ENCODE measurements at places on chromosomes 7 and 10.

DNA sequence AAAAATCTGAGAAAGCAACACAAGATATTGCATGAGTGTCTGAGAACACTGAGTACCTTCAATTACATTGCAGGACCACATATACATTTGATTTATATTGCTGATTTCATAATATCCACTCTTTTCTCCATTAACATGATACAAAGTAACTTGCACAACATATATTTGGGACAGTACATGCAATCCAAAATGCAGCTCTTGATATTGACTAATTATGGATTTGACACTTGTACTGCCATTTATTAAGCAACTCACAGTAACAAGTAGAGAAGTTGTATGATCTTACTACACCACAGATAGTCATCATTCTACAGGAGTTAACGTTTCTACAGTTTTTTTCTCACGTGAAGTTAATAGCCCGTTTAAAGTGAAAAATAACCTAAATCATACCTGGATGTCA, 46.7 kb downstream of the USP6NL start:
- no peak for DNase-seq

DNA sequence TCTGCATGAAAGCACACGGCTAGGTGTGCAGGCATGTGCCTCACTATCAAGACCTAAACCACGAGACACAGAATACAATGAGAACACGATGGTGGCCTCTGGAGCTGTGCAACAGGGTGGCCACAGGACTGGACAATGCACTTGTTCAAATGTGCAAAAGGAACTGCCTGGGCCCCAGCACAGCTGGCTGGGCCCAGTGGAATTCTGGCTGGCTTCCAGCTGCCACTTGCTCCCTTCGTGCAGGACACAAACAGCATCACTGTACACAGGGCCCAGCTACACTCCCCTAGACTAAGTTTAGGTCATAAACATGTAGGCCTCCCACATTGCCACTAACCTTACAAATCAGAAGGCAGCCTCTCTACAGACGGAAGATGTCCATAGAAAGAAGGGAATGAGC, 23.4 kb downstream of the DOCK4 start:
- DNase-seq: no peak

DNA sequence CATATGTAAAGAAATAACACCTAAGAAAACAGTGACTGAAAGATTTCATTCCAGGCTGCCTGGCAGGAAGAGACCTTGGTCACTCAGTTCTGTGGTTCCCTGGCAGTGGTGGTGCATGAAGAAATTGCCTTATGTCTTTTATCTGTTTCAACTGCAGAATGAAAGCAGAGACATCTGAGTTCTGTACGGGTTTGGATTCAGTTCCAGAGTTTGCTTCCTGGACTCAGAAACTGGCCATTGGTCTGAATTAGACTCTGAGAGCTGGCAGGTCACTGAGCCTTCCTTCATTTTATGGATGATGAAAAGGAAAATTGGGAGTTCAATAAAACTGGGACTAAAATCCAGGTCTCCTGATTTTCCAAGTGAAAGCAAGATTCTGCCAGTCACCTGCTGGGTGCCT, 428.9 kb upstream of the AUTS2 start:
- DNase-seq: no peak

DNA sequence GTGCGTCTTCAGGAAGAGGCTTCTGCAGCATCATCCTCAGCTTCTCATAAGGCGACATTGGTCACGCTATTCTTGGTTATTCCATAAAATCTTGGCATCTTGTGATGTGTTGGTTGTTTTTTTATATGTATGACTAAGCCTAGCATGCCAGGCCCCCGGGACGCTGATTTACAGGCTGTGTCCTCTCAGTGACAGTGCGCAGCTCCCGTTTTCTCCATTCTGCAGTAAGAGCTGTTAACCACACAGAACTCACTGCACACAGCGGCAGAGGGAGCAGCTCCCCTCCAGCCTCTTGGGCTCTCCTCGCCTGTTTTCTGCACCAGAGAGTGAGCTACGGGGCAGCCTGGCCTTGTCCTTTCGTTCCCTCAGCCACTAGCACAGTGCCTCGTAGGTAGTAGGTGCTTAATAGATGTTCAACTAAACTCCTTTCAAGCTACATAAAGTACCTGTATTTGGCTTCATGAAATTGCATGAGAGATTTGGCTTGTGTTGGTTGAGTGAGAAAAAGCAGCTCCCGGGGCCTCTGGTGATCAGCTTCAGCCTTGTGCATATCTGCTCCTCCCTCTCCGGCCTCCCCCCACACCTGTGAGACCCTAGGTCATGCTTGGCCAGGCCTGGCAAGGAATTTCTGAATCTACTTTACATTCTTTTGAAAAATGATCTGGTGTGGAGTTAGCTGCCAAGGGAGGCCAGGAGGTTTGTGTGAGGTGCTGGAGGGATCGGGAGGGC, 116.2 kb downstream of the WDR37 start:
- no peak for DNase-seq

- DNase-seq: no peak
These were observed 34.0 kb downstream of the ADAP1 start for GRCh38 chr7:920351-921070.

GRCh38 chr10:77256346-77256745, 381.3 kb downstream of the KCNMA1 start:
- peak; percentile 46 for DNase-seq

GRCh38 chr7:136386876-136387275, 409.7 kb upstream of the MTPN start:
- no peak for DNase-seq

- DNase-seq: no peak
These were observed 113.3 kb upstream of the PRPS1L1 start for GRCh38 chr7:18140943-18141342.

DNA sequence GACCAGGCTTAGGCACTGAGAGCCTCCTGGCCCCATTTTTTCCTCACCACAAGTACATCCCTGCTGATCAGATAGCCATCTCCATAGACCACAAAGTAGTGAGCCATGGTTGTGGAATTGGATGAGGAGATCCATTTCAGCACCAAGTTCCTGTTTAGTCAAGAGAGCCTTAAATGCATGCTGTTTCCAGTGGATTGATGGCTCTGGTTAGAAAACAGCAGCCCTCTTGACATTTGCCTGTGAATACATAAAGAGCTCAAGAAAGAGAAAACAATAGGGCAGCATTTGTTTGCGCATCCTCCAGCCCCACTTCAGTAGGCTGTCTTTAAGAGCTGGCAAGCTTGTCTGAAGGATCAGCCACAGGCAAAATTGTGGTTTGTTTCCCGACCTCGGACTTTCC, 251.2 kb downstream of the POU6F2 start:
- no peak for DNase-seq

DNA sequence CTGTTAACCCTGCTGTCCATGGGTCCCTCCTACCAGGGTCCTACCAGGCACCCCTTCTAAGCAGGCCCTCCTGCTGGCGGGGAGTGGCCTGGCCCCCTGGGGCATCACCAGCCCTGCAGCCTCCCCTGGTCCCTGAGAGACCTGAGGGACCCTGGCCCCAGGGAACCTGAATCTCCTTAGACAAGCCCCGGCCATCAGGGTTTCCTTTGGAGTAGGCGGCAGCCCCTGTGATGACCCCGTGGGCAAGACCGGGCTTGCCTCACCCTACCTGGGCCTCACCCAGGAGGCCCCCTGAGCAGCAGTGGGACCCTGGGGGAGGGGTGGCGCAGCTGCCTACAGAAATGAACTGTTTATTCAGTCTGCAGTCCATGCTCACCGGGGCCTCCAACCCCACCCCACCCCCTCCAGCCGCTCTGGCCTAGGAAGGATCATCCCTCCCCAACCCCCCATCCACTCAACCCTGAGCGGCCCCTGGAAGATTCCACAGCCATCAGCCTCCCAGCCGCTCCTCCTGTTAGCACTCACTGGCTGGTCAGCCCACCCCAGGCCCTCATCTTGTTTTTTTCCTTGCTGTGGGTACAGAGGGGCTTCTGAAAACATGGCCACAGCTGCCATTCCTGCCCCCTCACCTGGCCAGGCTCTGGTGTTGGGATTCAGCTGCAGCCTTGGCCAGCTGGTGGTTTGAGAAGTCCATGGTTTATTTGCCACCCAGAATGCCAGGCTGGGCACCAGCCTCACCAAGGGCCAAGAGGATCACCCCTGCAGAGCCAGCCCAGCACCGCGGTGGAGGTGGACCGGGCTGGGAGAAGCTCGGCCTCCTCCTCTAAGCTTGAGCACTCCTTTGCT, 34.8 kb upstream of the CHST15 start:
- DNase-seq: no peak

DNA sequence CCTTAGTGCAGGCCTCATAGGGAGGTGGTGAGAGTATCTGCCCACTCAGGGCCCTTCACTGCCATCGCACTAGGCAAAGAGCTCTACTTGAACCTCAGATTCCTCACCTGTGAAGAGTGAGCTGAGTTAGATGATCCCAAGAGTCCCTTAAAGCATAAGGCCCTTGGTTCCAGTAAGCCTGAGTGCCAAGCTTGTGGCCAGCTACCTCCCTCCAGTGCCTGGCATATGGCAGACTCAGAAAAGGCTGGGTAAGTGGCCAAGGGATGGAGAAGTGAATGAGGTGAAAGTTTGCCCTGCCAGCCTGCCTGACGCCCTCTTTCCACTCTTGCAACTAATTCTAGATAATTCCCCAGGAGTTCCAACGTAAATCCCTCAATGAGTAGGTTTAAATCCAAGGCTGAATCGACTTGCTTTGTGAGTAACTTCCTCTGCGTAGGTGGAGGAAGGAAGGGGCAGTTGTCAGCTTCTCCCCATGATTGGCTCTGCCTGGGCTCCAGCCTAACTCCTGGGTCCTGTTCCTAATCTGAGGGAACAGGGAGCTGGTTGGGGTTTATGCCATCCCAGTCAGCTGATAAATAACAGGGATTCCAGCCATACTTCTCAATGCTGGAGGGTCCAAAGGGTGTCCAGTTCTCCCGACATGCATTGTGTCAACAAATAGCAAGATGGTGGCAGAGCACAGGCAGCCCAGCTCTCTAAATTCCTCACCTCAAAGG, 14.2 kb downstream of the DUSP5 start:
- no peak for DNase-seq

- no peak for DNase-seq
These were observed 42.2 kb upstream of the OPALIN start for GRCh38 chr10:96401036-96401435.

DNA sequence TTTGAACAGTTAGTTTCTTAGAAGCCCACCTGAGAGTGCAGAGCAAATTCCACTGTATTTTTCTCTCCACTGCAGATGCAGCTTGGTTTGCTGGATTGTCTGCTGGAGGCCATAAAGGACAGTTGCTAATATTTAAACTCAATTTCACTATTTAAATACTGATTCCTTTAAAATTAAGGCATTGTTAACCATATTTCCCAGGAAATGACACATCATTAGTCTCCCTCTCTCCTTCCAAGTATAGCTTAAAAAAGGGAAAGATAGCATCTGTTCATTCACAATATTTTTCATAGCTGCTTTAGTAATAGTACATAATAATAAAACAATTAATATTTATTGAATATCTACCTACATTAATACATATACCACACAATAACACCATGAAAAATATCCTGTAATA, 252.9 kb downstream of the HGF start:
- no peak for DNase-seq

DNA sequence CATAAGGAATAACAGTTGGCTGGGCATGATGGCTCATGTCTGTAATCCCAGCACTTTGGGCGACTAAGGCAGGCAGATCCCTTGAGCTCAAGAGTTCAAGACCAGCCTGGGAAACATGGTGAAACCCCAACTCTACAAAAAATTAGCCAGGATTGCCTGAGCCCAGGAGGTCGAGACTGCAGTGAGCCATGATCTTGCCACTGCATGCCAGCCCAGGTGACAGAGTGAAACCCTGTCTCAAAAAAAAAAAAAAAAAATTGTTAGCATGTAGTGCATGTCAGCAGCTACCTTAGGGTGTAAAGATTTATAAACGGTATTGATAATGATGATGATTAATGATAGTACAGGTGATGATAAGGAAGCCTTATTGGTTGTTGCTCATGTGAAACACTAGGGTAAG, 331.2 kb upstream of the FZD1 start:
- DNase-seq: no peak

DNA sequence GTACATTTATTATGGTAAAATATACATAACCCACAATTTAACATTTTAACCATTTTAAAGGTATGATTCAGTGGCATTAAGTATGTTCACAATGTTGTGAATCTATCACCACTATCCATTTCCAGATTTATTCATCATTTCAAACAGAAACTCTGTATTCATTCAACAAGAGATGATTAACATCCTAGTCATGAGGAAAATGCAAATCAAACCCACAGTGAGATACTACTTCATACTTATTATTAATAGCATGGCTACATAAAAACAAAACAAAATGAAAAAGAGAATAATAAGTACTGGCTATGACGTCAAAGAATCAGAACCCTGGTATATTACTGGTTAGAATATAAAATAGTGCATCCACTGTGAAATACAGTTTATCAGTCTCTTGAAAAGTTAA, 386.6 kb upstream of the POM121L12 start:
- DNase-seq: no peak

- DNase-seq: no peak
These were observed 10.8 kb downstream of the GNA12 start for GRCh38 chr7:2833083-2833910.

DNA sequence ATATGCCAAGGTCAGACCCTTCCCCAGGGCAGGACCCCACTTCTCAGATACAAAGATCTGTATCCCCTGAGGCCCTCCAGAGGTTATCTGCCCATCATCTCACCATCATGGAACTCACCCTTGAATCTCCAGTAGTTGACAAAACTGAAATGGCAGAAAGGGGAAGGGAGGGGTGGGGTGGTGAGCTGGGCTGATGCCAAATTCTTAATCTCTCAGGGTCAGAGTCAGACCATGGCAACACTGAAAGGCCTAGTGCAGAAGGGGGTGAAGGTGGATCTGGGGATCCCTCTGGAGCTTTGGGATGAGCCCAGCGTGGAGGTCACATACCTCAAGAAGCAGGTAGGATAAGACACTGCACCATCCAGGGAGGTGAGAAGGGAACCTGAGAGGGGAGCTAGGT, 3.1 kb downstream of the CNPY4 start:
- DNase-seq: no peak

DNA sequence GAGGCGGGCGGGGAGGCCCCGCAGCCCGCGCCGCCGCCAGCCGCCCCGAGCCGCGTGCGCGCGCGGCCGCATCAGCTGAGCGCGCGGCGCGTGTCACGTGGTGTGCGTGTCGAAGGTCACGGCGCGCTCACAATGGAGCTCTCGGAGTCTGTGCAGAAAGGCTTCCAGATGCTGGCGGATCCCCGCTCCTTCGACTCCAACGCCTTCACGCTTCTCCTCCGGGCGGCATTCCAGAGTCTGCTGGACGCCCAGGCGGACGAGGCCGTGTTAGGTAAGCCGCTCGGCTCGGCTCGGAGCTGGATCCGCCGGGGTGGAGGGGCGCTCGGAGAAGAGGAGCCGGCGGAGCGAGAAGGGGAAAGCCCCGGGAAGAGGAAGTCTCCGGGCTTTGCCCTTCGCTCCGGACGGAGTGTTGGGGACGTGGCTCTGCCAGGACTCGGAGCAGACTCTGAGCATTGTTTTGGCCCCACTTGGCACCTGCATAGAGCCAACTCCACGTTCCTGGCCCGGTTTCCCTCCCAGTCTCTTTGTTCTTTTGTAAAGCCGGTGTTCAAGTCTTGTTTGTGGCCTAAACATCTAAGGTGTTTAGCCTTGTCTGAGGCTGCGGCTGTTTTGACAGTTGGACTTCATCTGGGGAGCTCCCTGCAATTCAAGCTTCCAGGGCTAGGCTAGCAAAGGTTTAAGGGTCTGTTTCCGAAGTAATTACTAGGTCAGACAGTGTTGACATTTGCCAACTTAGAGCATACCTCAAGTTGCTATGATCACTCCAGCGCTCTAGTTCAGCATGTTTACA, at the start of gene COMMD3:
COMMD3 (plus strand) TSS at position 103 of the 790 bp plus-strand sequence; CDS start at position 133, 30 bp downstream.
- DNase-seq: no peak

- no peak for DNase-seq
These were observed 207.6 kb downstream of the SKIDA1 start for GRCh38 chr10:21317902-21318301.
